ENCODE measurements at places on chromosomes 3 and 15.

DNA sequence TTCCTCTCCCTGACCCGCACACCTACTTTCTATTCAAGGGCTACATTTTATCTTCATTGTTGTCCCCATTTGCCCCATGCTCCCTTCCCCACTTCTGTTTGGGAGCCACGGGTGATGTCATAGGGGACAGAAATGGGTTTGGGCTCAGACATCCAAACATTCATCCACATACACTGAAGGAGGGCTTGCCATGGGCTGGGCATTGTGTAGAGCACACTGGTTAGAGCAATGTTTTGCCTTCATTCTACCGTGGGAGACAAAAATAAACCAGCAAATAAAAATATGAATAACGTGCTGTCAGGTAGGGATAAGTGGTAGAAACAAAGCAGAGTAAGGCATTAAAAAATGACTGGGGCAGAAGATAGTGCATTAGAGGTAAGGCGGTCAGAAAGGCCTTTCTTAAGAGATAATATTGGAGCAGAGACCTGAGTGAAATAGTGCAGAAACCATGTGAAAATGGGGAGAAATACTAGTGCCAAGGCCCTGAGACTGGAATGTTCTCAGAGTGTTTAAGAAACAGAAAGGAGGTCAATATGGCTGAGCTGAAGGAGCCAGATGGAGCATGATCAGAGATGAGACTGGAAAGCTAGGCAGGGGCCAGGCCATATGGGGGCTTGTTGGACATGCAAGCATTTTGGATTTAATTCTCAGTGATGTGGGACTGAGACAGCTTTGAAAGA is 40.9 kb upstream of the CLSTN2 start:
- no peak for DNase-seq
- H3K4me1 ChIP-seq, result no peaks in the 10 kb centered on the region
- no peak overlapping the region for H3K4me3 ChIP-seq
- no peaks in the 10 kb centered on the region for H3K36me3 ChIP-seq

DNA sequence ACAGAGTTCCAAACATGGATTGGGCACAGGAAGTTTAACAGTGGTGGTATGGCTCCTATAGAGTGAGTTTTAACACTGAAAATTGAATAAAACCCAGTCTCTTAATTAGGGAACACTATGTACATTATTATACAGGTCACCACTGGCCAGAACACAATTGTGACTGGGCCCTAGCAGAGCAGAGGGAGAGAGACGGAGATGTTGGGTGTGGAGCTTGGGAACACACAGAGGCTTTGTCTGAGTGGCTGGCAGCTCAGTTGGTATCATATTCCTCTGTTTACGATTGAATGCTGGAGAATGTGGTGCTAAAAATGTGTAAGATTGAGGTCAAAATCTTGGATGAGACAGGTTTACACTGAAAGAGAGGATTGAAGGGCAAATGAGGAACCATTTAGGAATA is 6.8 kb upstream of the MOBP start:
- H3K36me3 ChIP-seq, result no peaks in the 10 kb centered on the region
- no peaks in the 10 kb centered on the region for H3K4me1 ChIP-seq
- H3K27ac ChIP-seq, result no peak overlapping the region

- DNase-seq, result no peak
- H3K4me1 ChIP-seq, result no peaks in the 10 kb centered on the region
- H3K27me3 ChIP-seq, result peaks cover 48% of the 10 kb centered on the region
- H3K36me3 ChIP-seq, result no peaks in the 10 kb centered on the region
- no peak overlapping the region for H3K4me3 ChIP-seq
These were observed 125.3 kb upstream of the BNIP2 start for GRCh38 chr15:59814409-59814808.

DNA sequence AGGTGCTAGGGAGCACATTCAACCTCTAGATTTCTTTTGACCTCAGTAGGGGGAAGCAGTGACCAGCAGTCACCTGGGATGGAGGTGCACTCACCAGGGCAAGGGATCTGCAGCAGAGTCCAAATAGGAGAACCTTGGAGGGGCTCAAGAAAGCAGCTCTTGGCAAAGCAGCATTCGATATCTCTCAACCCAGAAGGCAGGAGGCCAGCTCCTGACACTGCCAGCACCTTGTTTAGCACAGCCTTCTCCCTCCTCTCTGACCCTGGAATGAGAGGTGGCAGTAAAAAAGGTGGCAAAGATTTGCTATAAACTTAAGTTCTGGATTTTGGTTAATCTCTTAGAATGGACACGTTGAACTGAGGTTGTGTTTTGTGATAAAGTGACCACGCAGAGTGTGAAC is 107.9 kb downstream of the AQP9 start:
- no peak overlapping the region for H3K27ac ChIP-seq
- H3K27me3 ChIP-seq, result no peaks in the 10 kb centered on the region
- no peak for DNase-seq
- no peak overlapping the region for H3K4me3 ChIP-seq
- H3K4me1 ChIP-seq, result no peaks in the 10 kb centered on the region

DNA sequence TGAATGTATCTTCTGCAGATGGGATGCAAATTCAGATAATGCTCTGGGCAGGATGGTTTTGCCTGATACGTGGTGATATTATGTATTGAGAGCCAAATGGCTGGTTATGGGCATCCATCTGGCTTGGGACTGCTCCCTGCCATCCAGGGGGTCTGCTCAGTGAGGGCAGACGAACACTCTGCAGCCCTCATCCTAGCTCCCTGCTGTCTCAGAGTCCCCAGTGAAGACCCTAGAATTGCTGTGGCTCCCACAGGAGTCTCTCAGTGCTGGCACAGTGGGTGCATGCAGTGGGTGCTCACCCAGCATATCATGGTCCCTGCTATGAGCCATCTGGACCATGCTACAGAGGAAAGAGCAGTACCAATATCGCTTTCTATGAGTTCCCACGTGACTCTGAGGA is 10.3 kb downstream of the CX3CR1 start:
- no peaks in the 10 kb centered on the region for H3K4me1 ChIP-seq
- no peak for DNase-seq
- no peak overlapping the region for H3K27ac ChIP-seq
- H3K4me3 ChIP-seq, result no peak overlapping the region
- no peaks in the 10 kb centered on the region for H3K36me3 ChIP-seq

- no peaks in the 10 kb centered on the region for H3K27me3 ChIP-seq
- H3K4me1 ChIP-seq, result no peaks in the 10 kb centered on the region
- H3K4me3 ChIP-seq, result no peak overlapping the region
- H3K27ac ChIP-seq, result no peak overlapping the region
These were observed 210.3 kb downstream of the RAP2B start for GRCh38 chr3:153372326-153372725.
